ENCODE measurements at places on chromosomes 6 and 20.

- DNase-seq, result no peak
Measured at GRCh38 chr6:98136333-98136732, 698.0 kb upstream of the POU3F2 start.

- no peak for DNase-seq
Measured at GRCh38 chr6:4365686-4366085, 230.3 kb upstream of the ECI2 start.

DNA sequence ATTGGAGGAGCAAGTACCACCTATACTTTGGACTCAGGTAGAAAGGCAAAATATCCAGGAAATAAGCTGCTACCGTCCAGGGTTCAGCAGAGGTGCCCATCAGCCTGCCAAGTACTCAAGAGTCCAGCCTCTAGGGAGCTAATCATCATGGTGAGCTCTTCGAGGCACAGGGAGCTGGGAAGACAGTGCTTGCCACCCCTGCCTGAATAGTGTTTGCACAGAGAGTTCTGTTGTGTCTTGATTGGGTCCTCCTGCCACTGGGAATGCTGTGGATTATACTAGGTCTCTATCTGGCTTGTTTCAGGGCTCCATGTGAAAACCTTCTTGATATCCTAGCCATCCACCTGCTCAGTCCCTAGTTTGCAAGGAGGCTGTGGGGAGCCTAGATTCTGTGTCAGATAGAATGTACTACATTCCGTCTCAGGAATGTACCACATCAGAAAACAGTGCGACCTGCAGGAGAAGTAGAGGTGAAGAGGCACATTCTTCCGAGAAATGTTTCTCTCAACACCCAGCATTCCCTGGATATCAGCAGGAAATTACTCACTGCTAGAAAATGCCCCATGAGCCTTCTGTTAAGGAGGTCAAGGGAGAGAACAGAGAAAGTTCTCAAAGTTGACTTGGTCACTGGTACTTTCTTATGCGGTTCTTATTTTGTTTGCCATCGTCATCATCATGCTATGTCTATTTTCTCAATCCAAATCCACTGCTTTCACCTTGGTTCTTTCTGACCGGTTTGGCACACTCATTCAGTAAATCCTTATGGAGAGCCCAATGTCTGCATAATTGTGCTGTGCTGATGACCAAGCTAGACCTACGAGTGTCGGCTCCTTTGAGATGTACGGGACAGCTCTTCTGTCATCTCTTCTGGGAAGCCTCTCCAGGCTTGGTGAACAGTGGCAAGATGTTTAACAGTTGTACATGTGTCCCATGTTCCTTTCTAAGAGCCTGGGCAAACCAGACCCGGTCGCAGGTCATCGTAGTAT is 30.7 kb downstream of the PTPN1 start:
- DNase-seq, result no peak

DNA sequence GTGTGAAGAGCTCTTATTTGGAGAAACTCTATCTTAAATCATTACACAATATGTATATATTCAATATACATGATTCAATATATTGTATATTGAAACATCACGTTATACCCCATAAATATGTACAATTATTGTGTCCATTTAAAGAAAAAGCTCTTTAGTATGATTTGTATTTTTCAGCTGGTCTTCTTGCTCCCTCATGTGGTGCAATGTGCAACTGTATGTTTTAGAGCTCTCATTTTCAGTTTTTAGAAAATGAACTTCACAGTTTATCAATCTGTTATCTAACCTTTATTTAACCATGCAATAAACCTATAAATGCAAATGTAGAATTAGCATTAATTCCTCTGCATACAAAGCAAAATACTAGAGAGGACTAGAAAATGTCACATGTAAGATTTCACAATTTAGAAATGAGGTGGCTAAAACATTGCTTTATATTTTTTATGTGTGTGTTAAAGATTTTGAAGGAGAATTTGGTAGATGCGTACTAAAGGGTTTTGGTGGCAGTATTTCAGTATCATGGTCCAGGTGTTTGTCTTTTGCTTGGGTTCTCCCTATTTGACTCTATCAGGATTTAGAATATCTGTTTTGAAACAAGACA is 167.1 kb downstream of the PHF3 start:
- no peak for DNase-seq

GRCh38 chr20:12243327-12243726 is 325.6 kb downstream of the BTBD3 start:
- no peak for DNase-seq

DNA sequence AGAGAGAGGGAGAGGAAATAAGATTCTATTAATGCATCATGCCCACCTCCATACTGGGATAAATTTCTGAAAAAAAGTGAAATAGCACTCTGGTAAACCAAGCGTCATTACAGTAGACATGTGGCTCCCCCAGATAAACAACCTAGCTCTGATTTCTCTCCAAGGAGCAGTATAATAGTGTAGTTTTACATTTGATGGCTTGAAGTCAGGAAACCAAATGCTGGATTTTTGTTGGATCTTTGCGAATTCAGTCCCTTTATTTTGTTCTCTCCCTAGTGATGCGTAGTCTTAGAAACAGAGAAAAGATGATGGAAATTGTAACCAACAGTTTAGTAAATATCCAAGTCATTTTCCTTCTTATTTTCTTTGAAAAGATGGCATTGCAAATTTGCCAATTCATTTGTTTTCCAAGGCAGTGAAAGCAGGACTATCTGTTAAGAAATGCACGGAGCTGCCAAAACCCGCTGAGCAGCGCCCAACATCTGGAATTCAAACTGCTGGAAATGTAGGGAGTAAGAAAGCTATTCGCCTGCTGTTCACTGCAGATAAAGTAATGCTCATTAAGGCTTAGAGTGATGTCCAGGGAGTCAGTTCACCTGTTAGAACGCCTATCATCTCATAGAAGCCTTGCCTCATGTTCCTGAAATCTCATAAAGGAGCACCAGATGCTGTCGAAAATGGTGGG is 85.7 kb upstream of the DOK5 start:
- DNase-seq, result no peak

- DNase-seq, result no peak
Measured at GRCh38 chr20:23222531-23223200, 127.9 kb upstream of the NXT1 start.

DNA sequence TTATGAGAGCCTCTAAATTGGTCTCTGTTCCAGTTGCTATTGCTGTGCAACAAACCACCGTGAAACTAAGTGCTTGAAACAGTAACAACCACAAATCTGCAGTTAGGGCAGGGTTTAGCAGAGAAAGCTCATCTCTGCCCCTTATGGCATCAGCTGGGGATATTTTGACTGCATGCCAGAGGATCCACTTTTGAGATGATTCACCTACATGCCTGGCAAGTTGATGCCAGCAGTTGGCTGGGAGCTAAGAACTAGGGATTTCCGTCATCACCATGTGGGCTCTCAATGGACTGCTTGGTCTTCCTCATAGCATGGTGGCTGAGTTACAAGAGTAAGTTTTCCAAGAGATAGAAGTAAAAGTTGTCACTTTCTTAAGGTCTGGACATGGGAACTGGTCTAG is 35.1 kb downstream of the PLCB4 start:
- DNase-seq, result no peak

GRCh38 chr6:157684620-157685299 is 138.3 kb upstream of the SNX9 start:
- DNase-seq, result no peak

- DNase-seq, result no peak
Measured at GRCh38 chr6:15854826-15855710, 192.2 kb upstream of the DTNBP1 start.

DNA sequence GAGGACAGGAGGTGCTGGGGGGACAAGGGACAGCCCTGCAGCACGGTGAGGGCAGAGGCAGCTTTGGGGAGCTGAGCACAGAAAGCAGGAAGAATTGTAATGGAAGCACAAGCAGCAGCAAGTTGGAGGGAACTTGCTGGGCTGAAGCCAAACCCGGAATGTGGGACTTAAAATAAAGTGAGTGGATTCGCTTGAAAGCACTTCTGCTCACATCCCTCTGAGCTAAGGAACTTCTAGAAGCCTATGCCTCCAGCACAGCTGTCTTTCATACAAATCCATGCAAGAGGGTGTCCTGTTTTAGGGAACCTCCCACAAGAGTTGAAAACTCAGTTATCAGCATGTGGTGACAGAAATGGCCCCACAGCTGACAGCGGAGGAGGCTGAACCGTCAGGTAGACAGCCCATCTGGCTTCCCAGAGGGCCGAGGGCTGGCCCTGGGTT is 71.4 kb upstream of the MLN start:
- no peak for DNase-seq

Data from effector CD4-positive, alpha-beta T cell (primary cell).